ENCODE measurements at places on chromosomes 16 and 17.
A peak's percentile ranks its signal among the peaks of the same experiment; 100 is the strongest.

DNA sequence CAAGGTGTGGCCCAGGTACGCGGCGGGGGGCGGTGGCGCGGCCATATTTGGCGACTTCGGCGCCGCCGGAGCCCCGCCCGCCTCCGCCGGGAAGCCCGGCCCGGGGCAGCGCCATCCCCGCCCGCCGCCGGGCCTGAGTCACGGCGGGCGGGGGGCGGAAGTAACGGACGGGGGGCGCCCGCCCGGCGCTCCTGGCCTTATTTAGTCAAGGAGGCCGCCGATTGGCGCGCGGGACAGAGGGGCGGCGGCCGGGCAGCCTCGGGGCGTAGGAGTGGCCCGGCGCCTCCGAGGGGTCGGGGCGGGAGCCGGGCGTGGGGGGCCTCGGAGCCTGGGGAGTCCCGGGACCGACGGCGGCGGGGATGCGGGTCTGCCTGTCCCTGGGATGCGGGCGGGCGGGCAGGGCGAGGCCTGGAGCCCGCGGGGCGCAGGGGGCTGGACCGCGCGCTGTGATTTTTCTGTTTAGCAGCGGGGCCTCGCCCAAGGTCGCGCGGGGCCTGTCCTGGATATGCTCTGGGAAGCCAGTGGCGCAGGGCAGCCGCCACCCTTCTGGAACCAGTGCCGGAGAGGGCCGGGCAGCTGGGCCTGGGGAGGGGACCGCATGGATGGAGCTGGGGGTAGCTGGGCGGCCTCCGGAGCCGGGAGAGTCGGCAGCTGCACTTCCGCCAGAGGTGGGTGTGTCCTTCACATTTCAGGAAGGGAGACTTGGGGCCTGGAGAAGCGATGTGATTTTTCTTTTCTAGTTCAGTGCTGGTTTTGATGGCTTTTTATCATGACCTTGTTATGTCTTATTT is 2.3 kb upstream of the ACTG1 start:
- peak; percentile 63 for DNase-seq

DNA sequence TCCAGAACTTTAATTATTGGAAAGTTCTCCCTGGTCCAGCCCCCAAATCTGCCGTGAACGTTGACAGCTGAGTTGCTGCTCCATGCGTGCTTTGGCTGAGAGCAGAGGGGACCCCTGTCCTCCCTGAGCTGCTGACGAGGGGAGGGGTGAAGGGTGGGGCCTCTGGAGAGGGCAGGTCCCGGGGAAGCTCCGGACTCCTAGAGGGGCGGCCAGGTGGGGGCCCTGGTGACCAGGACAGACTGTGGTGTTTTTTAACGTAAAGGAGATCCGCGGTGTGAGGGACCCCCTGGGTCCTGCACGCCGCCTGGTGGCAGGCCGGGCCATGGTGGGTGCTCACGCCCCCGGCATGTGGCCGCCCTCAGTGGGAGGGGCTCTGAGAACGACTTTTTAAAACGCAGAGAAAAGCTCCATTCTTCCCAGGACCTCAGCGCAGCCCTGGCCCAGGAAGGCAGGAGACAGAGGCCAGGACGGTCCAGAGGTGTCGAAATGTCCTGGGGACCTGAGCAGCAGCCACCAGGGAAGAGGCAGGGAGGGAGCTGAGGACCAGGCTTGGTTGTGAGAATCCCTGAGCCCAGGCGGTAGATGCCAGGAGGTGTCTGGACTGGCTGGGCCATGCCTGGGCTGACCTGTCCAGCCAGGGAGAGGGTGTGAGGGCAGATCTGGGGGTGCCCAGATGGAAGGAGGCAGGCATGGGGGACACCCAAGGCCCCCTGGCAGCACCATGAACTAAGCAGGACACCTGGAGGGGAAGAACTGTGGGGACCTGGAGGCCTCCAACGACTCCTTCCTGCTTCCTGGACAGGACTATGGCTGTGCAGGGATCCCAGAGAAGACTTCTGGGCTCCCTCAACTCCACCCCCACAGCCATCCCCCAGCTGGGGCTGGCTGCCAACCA is at the start of gene MC1R:
Gene MC1R (plus strand): TSS at position 410 of the 895 bp plus-strand sequence. CDS start 397 bp downstream, at position 807.
- DNase-seq = no peak

- no peak for DNase-seq
These were observed 2.6 kb downstream of the HSD17B2 start for GRCh38 chr16:82037666-82038065.

DNA sequence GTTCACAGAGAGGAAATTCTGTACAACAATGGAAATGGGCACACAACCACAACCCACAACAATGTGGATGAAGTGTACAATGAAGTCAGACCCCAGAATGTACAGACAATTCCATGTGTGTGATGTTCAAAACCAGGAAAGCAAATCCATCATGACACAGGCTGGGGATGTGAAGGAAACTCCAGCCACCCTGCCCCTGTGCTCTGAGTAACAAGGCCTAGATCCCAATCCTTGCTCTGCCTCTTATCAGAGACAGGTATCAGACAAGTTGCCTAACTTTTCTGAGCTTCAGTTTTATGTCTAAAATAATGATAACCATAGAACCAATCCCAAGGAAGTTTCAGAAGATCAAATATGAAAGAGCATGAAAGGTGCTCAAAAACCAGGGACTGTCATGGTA is 1.8 kb upstream of the C16orf95 start:
- no peak for DNase-seq

- no peak for DNase-seq
These were observed 35.0 kb upstream of the MRC2 start for GRCh38 chr17:62592341-62593099.

DNA sequence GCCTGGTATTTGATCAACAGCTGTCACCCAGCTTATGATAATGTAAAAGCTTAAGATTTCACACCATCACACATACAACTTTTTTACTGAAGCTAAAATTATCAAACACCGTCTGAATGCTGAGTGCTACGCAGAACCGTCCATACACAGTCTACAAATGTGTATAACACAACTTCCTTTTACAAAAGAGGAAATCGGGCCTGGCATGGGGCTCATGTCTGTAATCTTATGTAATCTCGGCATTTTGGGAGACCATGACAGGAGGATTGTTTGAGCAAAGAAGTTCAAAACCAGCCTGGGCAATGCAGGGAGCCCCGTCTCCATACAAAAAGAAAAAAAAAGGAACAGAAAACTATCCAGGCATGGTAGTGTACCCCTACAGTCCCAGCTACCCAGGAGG is 19.6 kb upstream of the QRICH2 start:
- no peak for DNase-seq

GRCh38 chr16:12225806-12226465 is 249.4 kb downstream of the SNX29 start:
- DNase-seq = no peak

- no peak for DNase-seq
These were observed 50.5 kb downstream of the SEC14L1 start for GRCh38 chr17:77191244-77191643.

DNA sequence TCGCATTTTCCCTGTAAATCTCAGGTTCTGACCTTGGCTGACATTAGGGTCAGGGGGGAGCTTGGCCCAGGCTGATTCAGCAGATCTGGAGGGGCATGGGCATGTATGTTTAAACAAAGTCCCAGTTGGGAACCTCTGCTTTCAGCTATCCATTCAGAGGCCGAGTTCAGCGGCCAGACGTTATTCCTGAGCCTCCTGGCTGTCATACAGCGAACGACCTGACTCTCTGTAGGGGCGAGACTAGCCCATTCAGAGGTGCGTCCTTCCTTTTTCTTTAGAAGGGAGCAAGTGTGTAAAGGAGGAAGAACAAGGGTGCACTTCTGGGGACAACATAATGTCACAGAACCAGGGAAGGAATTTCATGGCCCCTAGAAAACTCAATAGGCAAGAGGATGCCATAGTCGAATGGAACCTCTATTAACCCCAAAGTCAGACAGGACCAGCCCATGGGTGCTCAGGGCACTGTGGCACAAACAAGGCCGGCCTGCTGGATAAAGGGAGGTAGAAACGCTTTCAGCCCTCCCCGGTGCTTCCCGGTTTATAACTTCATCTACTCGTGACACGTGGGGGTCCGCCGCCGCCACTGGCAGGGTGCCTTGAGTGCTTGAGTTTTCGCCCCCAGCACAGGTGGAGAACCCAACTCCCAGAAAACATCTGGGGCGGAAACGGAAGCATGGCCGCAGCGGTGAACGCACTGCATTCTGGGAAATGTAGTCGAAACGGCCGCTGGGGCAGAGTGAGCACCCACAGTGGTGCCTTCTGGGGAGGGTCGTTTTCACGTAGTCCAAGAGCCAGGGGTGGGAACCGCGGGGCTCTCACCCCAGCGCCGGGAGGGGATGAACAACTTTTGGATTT is 33.2 kb upstream of the PLCG2 start:
- peak; percentile 59 for DNase-seq

DNA sequence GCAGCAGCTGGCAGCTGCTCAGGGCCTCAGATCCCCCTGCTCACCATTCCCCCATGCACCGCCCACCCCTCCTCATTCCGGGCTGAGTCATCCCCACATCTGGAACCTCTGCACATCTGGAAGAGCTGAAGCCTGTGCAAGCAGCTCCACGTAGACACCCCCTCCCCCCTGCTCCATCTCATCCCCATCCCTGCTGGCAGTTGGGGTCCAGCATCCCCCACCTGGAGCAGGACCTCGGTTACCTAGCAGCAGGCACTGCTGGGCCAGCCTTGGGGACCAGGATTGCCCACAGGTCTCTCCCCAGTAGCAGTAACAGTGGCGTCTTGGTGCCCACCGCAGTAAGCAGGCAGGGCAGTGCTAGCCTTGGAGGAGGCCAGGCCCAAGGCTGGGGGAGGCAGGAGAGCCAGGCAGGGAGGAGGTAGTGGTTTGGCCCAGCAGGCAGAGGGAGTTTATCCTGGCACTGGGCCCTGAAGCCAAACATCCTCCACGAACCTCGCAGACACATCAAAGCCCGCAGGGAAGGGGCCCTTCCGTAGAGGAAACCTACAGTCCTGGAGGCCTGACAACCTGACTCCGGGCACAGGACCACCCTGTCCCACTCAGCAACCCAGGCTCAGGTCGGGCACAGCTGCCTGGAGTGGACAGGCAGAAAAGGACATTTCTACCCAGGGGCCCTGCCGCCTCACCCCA is 7.7 kb upstream of the TMEM92 start:
- DNase-seq = no peak

- no peak for DNase-seq
These were observed 896 bp downstream of the GGA2 start for GRCh38 chr16:23509441-23509754.

GRCh38 chr16:54282202-54282927 is 4.2 kb downstream of the IRX3 start:
- no peak for DNase-seq

DNA sequence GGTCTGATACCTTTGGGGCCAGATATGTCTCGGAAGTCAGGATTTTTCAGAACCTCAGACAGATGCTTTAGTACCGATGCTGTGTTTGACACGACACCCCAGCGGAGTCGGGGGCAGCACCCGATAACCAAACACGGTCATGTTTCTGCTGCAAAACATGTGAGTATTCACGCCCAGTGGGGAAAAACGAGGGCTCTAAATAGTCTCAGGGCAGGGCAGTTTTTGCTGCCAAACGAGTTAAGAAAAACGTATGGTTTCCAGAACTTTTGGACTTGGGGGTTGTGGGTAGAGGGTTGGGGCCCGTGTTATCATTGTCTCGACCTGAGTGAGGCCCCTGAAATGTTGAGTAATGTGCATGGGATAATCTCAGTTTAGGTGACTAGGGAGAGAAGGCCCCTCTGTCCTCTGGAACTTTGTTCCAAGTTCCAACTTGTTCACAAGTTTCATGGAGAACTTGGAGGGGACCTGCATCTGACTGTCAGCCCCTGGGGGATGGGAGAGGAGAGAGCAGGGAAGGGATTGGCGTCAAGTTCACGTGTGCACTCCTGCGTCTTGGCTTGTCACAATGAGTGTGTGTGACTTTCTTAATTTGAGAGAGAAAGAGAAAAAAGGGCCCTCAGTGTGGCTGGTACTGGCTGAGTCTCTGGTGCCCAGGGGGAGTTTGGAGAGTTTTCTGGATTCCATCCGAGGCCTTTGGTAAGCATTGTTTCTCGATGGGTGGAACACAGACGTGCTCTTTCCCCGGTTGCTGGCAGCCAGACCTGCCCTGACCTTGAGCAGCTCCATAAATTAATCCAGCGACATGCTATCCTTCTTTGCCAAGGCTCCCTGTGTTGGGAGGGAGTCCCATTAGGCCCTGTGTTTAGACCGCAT is 83.9 kb upstream of the CIBAR2 start:
- no peak for DNase-seq

- no peak for DNase-seq
These were observed 296.1 kb downstream of the SOX9 start for GRCh38 chr17:72416905-72417304.

DNA sequence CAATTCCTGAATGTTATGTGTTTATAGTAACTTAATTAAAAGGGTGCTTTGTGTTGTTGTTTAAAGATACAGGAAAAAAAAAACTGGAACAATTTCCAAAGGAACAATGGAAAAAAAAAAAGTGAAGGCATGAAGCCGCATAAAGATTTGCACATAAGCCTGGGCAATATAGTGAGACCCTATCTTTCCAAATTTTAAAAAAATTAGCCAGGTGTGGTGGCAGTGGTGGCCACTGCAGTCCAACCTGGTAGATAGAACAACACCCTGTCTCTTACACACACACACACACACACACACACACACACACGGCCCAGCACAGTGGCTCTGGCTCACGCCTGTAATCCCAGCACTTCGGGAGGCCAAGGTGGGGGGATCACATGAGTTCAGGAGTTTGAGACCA is 21.9 kb downstream of the GJC1 start:
- no peak for DNase-seq

DNA sequence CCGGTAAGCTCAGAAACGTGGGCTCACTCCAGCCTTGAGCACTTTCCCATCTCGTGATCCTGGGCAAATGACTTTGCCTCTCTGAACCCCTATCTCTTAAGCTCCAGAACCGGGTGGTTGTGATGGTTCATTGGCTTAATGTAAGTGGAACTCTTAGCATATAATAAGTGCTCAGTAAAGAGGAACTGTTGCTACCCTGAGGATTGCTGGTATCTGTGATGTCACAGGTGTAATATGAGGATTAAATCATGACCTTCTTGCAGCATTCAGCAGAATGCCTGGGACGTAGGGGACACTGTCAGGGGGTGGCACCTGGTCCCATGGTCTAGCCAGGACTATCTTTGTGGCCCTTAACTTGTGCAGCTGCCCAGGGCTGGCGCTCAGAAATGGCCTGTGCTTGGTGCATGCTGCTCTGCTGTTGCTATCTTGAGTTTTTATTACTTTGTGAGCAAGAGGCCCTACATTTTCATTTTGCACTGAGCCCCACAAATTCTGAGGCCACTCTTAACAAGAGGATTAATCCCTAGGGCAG is 68.8 kb downstream of the SREBF1 start:
- DNase-seq = no peak

DNA sequence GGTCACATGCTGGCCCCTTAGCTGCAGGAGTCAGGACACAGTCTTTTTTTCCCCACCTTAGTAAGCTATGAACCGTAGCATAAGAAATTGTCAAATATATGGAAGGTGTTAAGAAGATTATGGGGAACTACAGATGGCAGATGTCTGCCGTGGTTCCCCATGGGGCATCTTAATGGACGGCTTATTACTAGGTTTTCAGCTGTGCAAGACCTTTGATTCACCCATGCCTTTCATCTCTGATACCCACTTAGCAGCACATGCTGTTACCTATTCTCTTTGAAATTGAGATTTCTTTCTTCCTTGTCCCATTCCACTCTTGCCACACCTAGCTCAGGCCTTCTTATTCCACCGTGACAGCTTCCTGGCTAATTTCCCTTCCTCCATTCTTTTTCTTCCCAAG is 70.7 kb downstream of the RPTOR start:
- DNase-seq = no peak
